SIG-M5 (cell line): ENCODE measurements at places on chromosomes 3 and 15.
A peak's percentile ranks its signal among the peaks of the same experiment; 100 is the strongest.

DNA sequence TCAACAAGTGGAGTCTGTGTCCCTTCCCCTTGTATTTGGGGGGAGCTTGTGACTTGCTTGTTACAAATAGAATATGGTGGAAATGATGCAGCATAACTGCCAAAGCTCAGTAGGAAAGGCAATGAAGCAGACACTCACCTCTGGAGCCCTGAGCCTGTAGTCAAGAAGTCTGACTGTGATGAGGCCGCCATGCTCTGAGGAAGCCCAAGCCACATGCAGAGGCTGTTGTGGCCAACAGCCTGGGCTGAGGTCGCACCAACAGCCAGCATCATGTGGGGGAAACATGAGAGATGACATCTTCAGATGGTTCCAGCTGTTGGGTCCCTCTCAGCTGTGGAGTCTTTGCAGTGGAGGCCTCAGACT lies 161.4 kb downstream of the CHSY1 start:
- DNase-seq, result no peak

GRCh38 chr3:114595522-114596028 lies 301.7 kb downstream of the TIGIT start:
- no peak for DNase-seq

DNA sequence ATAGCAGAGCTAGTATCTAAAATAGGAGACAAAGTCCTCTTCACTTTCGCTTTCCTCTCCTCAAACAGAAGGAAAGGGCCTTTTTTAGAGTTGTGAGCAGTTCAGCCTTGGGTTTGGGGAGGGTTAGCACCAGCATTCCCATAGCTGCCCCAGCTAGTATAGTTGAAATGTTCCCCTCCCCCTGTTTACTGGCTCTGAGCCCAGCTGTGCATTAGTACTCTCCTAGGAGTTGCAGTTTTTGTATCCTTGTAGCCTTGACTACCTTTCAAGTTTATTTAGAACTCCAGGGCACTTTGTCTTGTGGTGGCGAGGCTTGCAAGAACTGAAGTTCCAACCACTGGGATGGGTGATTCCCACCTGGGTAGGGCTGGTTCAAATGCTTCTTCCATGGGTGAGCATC lies 245.1 kb upstream of the NAALADL2 start:
- DNase-seq, result no peak

DNA sequence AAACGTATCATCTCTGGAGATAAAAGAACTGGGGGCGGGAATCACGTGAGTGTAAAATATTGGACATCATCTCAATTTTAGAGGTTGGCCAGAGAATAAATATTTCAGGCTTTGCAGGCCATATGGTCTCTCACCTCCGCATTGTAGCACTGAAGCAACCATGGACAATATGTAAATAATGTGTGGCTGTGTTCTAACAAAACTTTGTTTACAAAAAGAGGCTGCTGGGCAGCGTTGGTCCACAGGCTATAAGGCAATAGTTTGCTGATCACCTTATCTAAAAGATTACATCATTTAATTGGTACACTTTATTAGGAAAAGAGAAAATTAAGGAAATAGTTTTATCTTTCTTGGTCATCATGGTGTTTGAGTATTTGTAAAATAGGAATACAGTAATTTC lies 22.5 kb upstream of the SHC4 start:
- DNase-seq, result no peak

DNA sequence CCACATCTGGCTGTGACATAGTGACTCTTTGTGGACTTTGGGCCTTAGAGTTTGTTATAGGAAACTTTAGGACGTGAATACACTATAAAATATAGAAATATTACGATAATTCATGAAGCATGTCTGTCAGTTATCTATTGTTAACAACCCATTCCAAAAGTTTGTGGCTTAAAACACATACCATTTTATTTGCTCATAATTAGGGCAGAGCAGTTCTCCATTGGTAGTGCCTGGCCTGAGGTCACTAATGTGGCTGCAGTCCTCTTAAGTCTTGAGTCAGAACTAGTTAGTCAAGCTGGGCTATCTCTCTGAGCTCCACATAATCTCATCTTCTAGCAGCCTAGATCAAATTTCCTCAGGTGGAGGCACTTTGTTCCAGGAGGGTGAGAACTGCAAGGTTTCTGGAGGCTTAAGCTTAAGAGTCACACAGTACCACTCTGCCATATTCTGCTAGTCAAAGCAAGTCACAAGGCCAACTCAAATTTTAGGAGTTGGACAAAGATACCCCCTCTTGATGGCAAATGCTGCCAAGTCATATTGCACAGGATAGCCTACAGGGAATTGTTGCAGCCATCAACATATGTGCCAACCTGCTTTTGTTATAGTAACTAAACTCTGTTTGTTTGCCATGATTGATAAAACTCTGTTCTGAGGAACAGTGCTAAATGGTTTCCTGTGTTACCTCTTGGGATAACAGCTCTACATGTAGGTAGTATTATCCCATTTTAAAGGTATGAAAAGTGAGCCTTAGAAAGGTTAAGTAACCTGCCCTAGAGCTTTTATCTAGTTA lies 8.7 kb downstream of the ATXN7 start:
- DNase-seq, result no peak

DNA sequence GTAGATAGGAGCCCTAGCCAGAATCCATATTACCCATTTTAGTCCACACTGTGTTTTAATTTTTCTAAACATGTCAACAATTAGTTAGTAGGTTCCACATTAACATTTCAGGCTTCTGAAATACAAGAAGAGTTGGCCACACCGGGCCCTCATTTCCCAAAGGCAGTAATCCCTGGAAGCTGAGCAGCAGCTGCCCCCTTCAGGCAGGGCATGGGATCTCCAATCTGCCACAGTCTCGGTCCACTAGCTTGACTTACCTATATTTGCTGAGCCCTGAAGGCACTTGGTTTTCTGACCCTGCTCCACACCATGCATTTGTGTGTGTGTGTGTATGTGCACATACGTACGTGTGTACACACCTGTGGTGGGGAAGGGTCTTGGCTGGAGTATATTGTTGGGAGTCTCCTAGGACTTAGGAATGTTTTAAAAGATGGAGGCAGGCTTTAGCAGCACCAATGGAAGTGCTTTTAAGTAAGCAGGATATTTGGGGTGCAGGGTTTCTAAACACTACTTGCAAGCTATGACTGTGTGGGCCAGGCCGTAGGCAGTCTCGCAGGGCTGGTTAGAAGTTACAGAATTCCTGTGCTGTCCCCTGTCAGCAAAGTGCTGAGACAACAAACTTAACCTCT lies 71.2 kb upstream of the SOX14 start:
- DNase-seq, result no peak

GRCh38 chr3:66692042-66692765 lies 191.4 kb upstream of the LRIG1 start:
- DNase-seq, result no peak

- no peak for DNase-seq
Measured at GRCh38 chr15:53359038-53359437, 400.4 kb downstream of the WDR72 start.

DNA sequence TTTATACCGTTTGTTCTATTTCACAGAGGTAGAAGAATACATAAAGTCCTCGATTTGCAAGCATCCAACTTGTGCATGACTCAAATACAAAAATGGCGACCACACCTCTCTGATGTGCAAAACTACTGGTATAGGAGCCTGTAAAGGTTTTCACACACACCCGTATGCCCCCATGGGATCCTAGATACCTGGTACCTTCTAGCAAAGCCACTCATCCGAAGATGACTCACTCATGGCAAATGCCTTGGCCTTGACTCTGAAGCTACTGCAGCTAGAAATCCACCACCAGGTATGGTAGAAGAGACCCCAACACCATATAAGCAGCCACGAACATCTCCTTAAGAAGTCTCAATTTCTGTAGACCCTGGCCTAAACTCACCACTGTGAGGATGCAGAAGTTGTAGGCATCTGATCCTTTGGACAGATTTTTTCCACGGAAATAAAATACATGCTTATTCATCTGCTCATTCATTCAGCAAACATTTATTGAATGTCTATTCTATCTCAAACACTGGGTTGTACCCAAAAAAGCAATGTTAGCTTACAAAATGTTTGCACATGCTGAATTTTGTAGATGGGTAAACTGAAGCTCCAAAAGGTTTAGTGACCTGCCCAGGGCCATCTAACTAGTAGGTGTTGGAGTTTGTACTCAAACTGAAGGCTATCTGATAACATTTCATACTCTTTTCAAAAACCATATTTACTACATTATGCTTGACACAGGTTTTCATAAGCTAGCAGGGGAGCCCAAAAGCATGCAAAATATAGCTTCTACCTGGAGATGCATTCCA lies 158.8 kb downstream of the RORA start:
- no peak for DNase-seq

- no peak for DNase-seq
Measured at GRCh38 chr3:133197619-133198018, 159.4 kb downstream of the TMEM108 start.

- DNase-seq, result no peak
Measured at GRCh38 chr3:87792534-87793336, 266.1 kb downstream of the CGGBP1 start.

DNA sequence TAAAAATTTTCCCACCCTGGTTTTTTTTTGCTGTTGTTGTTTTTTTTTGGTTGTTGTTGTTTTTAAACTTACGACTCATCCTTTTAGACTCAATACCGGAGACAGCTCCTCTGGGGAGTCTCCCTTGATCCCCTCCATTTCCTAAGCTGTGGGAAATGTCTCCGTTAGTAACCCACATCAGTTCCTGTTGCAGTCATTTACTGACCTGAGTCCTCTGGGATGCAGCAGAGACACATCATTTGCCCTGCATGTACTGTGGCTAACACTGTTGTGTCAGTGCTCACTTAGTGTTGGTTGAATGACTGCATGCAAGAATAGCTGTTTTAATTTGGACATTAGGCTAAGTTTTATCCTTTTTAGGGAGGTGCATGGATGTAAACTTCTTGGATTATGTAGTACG lies 83.8 kb downstream of the MBNL1 start:
- no peak for DNase-seq

DNA sequence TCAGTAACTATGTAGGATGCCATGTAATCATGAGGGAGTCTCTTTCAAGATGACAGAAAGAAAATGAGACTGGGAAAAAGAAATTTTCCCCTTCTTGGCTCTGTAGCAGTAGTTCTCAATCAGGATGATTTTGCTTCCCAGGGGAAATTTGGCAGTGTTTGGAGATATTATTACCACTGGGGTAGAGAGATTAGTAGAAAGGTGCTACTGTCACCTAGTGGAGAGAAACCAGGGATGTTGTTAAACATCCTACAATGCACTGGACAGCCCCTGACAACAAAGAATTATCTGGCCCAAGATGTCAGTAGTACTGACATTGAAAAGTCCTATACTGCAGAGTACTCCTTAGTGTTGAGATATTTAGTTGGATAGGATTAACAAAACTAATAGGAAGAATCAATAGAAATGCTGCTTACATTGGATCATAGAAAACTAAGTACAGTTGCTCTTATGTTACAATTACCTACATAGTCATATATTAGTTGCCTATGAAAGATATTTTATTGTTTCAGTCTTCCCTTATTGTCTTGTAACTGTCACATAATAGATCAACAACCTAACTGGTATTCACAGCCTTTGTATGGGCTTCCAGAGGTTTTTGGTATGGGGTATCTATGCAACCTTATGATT lies 433.3 kb downstream of the RAP2B start:
- no peak for DNase-seq

- peak; percentile 20 for DNase-seq
Measured at GRCh38 chr15:58247855-58248842, 110.0 kb downstream of the AQP9 start.

DNA sequence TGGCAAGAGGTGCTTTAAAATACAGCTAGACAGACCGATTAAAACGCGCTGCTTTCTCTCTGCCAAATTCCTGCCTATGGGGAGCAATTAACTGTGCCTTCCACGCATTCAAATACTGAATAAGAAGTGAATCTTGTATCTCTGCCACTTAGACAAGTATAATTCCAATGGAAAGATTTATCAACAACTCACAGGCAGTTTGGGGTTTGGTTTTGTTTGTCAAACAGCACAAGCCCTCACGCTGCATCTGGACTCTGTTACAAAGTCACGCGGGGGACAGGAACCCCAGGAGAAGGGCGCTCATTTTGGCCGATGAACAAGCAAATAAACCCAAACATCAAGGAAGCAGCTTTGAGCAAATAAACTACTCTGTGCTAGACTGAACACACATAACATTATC lies 61.8 kb upstream of the TMCO5A start:
- no peak for DNase-seq

DNA sequence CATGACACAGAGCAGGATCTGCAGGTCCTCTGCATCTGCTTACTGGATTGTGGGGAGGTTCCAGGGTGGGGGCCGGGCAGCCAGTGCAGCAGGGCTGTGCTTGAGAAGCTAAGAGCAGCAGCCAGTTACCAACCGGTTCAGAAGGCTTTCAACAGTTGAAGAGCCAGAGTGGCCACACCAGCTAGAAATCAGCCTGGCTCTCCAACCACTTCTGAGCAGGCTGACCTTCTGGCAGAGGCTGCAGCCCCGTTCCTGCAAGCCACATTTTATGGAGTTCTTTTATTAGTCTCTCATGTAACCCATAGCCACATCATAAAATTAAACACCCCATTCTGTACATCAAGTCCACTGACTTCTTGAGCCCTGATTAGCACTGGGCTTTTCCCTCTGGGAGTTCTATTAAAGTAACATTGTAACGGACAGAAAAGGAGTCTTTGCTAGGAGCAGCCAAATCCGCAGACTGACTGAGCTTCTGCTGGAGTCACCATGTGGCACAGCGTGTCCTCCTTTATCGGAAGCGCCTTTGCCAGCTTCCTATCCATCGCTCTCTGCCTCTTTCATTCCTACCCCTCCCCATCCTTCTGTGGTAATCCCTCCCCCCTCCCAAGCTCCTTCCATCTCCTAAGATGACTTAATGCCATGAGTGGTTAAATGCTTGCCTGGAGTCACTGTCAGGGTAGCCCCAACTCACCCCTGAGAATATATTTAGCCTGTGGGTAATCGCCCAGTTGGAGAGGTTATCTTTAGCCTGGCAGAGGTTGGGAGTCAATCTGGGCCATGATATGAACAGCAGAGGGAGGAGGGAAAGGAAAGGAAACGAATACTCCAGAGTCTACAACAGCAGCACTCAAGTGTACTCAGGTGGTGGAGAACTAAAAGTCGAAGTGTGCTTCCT lies 138.5 kb upstream of the HES1 start:
- no peak for DNase-seq

DNA sequence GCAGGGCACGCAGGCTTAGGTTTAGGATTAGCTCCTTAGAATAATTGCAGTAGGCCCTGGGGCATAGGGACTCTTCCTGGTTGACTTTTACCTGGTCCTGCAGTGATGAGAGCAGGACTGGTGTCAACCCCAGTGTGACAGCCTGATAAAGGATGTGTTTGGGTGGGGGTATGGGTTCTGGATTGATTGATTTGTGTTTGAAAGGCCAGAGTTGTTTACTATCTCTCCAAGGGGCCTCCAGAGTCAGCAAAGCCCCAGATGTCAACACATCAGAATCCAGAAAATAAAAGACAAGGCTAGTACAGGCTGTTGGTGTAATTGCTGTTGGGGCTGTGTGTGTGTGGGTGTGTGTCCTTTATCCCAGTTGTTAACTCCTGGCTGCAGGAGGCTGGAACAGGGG lies 122.3 kb downstream of the CHRNA7 start:
- no peak for DNase-seq

DNA sequence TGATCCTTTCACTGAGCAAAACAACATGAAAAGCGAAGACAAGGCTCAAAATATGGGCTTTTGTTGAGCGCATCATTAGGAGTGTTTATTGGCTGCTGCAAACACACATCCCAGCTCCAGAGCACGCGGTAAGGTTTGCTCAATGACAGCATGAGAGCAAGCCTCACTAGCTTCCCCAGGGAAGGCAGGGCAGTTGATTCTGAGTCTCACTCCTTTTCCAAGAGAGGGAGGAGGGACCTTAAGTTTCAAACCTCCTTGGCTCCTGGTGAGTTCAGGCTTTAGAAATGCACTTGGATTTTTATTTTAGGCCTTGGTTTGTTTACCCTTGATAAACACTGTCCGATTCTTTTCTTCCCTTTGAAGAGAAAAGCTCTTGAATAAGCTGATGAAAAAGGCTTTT lies 69.1 kb upstream of the CACNA2D3 start:
- DNase-seq, result no peak
